GOT3 (cell line): ENCODE measurements at places on chromosomes 7 and 10.

DNA sequence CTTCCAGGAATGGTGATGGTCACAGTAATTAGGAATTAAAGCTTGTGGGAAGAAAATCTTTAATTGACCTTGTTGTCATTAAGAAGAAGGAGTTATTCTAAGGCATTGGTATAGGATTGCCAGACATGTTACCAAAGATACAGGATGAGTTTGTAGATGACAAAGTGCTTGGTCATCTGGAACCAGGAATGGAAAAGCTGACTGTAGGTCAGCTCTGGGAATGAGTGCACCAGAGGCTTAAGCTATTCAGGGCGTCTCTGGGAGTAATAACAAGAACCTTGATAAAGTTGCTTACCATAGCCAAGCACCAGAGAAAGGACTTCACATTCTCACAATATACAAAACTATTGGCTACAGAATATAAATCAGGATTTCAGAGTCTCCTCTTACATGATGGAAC, 89.0 kb downstream of the PHTF2 start:
- no peak for DNase-seq

DNA sequence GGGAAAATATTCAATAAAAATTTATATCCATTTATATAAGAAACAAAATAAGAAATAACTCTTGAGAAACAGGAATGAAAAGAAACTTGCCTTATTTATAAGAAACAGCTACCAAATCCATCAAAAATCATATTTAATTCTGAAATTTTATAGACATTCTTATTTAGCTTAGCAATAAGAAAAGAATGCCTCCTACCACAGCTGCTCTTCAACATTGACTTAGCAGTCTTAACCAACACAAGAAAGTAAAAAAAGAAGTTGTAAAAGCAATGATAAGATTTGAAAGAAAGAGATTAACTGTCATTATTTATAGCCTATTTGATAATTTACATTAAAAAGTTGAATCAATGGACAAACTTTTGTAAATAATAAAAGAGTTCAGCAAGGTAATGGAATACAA, 212.8 kb downstream of the ZNF365 start:
- DNase-seq = no peak

GRCh38 chr7:7746458-7746857, 28.1 kb upstream of the RPA3 start:
- DNase-seq = no peak

GRCh38 chr7:40223451-40224127, 88.8 kb downstream of the SUGCT start:
- no peak for DNase-seq

DNA sequence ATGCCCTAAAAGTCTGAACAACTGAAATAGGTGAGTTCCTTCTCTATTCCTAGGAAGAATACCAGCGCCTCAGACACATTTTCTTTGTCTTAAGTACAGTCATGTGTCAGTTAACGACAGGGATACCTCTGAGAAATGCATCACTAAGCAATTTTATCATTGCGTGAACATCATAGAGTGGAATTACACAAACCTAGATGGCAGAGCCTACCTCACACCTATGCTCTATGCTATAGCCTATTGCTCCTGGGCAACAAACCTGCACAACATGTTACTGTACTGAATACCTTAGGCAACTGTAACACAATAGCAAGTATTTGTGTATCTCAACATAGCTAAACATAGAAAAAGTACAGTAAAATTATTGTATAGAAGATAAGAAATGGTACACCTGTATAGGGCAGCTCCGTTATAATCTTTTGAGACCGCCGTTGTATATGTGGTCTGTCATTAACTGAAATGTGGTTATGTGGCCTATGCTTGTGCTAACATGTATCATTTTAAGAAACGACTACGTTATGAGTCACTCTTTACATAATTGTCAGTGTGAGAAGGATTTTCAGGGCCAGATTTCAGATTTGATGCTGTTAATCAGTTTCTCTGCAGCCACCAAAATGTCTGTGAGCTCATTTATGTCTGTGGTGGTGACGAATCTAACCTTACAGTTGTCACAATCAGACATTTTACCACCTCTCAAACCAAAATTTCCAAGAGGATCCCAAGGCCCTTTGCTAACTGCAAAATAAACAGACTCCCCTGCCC, 66.1 kb upstream of the STK17A start:
- DNase-seq = no peak

DNA sequence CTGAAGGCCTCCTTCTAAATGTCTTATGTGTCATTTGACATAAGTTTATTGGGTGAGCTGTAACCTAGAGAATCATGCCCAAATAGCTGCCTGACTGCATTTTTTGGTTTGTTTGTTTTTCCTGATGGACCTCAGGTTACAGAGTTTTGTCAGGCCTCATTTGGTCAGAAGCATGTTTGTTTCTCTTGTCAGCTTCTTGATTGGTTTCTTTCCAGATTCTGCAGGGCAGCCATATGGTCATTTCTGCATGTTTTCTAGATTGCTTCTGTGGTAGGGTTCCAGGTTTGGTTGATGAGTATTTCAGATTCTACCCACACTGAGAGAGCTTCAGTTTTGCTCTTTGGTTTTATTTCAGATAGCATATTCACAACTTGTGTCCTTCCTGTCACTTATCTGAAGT, 28.0 kb downstream of the GLCCI1 start:
- DNase-seq = no peak

- no peak for DNase-seq
Observed at GRCh38 chr7:130877236-130877990, 143.4 kb upstream of the KLF14 start.

DNA sequence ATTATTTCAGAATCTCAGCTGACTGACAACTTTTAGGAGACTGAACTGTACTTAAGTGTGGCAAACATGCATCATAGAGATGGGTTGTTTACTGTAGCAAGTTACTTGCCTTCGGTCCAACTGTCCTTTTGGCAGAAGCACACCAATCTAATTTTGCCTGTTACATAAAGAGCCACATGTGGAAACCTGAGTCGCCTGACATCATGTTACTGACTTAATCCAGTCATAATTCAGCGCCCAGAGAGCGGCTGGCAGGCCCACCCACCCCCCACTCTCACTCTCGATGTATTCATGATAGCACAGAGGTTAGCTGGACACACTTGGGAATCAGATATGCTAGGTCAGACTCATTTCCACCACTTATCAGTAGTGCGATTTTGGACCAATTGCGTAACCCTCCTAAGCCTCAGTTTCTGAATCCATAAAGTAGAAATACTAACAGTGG, 57.3 kb upstream of the CAPZA2 start:
- DNase-seq = no peak
